ENCODE measurements at places on chromosomes 7 and 10.

DNA sequence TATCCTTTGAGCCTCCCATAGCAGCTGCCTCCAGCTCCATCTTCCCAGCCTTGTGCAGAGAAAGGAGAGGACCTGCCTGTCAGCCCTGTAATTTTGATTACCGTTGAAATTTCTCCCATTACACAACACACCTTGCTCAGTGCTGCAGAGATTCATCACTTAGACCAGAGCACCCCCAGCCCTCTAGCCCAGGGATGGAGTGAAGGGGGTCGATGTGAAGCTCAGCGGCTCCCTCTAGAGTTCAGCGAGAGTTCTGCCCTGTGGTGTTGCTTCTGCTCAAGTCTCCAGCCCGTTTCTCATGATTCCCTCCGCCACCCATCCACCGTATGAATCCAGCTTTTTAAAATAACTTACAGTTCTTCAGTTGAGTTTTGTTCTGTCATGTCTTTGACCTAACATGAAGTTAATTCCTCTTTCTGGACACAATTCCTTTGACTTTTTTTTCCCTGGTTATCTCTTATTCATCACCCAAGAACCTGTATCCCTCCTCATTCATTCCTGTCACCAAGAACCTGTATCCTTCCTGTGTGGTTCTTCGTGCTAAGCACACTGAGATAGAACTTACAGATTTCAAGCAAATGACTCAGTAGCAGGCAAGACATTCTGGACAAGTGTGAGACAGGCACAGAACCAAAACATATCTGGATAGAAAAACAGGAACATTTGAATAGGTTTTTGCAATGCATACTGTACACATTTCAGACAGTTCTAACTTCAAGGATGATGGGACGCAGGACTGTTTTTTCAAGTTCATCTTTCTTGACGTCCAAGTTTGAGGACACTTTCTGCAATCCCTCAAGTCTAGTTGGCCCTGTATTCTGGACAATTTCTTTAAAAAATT is 35.0 kb upstream of the ZNF32 start:
- DNase-seq: peak; percentile 61

- peak; percentile 58 for DNase-seq
These were observed 246.1 kb downstream of the REEP3 start for GRCh38 chr10:63767138-63767801.

GRCh38 chr10:34153663-34154382 is 661.3 kb downstream of the PARD3 start:
- no peak for DNase-seq

- DNase-seq: peak; percentile 63
These were observed 765 bp downstream of the WBP1L start for GRCh38 chr10:102744374-102745051.

GRCh38 chr10:110013630-110014293 is 6.0 kb downstream of the ADD3 start:
- DNase-seq: peak; percentile 45

DNA sequence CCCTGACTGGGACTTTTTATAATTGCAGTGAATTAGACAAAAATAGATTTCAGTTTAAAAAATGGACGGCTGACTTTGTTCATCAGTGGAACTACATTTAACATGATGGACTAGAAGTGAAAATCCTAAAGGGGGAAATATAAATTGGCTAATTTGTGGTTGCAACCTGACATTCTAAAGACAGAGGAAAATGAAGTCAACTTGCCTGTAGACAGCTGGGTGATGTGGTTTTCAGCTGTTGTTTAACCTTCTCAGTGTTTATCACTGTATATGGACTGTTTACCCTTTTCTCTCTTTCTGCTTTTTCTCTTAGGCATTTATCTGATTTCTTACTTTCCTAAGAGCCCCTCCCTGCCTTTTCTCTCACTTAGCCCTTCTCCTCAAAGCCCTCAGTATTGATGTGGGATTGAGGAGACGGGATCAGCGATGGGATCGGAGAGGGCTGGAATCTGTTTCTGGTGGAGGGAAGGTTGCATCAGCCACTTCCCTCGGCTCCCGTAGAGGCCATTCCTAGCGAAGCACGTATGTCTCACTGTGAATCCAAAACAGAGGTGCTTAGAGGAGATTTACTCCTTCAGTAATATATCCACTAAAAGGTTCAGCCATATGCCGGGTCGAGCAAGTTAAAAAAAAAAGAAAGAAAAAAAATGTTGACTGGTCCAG is 109.0 kb upstream of the KLF6 start:
- DNase-seq: no peak

DNA sequence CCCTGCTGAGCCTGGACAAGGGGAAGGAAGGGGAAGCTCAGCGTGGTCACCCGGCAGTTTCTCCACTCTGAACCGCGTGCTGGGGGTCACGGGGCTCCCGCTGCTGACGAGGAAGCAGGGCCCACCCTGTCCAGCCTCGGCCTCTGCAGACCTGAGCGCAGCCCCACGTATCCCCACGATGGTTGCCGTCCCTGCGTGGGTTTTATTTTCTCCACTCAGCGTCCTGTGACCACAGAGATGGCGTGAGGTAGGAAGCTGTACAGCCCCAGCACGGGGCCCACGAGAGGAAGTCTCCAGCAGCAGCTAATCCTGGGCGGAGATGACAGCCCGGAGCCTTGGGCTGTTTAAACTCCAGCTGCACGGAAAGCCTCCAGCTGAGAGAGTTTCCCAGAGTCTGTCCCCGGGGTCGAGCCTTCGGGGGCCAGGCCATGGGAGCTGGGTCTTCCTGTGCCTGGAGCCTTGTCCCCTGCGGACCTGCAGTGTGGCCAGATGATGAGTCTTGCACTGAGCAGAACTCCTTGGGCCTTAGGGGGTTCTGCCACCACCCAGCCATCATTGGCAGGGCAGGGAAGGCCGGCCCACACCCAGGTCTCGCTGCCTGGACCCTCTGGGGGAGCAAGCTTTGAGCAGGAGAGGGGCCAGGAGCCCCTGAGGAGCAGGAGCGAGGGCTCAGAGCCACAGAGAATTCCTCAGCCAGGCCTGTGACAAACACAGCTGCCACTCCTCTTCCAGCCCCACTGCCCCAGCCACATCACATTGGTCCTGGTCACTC is 72.8 kb upstream of the FAM20C start:
- no peak for DNase-seq

DNA sequence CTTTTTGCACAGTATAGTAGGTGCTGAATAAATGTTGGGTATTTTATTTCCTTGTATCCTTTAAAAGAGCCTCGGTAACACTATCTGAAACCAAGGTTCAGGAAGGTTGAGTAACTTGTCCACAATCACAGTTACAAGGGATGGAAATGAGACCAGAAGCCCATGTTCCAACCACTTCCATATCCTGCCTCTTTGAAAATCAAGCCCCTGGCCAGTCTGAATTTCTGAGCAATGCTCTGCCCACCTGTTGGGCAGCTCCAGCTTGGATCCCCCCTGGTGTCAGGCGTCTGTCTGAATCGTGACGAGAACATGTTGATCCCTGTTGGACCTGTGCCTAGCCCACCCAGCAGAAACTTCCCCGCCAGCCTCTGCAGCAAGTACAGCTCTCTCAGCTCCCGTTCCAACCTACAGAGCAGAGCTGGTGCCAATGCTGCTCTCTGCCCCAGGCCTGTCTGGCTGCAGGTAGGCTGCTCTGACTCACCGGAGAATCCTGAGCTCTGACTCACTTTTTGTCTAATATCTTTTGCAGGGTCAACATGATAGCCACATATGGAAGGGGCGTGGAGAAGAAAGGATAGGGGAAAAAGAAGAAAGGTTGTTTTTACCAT is 595.5 kb downstream of the INHBA start:
- peak; percentile 40 for DNase-seq

GRCh38 chr7:64882341-64883112 is 20.5 kb upstream of the ZNF273 start:
- peak; percentile 10 for DNase-seq

GRCh38 chr7:132933072-132933458 is 148.8 kb downstream of the CHCHD3 start:
- peak; percentile 91 for DNase-seq

GRCh38 chr7:105521027-105521716 is 899 bp downstream of the PUS7 start:
- DNase-seq: peak; percentile 48

GRCh38 chr7:24755541-24756407 is 1.5 kb downstream of the GSDME start:
- DNase-seq: no peak

DNA sequence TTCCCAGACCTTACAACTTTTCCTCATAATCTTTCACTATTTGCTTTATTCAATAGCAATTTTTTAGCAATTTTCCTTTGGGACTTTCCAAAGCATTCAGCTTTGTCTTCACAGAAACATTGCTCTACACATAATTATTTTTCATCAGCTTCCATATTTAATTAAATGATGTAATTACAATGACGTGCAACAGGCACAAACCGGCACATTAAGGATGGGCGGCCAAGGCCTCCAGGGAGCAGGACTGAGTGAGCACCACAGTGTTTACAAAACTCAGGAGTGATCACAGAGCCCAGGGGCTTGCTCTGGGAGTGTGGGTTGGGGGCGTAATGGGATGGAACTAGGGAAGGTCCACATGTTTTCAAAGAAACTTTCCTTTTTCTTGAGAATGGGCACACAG is 69.8 kb downstream of the MAD1L1 start:
- DNase-seq: peak; percentile 19

GRCh38 chr10:34147641-34148304 is 667.3 kb downstream of the PARD3 start:
- DNase-seq: no peak

- no peak for DNase-seq
These were observed 18.2 kb upstream of the TARP start for GRCh38 chr7:38291650-38292049.

DNA sequence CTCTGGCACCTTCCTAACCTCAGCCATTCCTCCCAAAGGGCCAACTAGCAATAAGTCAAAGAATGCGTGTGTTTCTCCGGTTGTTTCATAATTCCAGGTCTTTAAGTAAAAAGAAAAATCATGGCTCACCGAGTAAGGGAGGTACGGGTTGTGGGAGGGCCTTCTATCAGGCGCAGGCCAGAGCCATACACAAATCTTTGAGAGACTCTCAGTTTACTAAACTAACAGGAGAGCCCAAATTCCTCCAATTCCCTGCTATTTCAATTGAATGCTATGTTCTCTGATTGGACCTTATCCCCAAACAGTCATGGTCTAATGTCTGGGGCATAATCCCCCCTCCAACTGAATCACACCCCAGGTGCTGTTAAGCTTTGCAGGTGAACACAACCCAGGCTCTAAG is 26.2 kb upstream of the SLF2 start:
- DNase-seq: no peak

DNA sequence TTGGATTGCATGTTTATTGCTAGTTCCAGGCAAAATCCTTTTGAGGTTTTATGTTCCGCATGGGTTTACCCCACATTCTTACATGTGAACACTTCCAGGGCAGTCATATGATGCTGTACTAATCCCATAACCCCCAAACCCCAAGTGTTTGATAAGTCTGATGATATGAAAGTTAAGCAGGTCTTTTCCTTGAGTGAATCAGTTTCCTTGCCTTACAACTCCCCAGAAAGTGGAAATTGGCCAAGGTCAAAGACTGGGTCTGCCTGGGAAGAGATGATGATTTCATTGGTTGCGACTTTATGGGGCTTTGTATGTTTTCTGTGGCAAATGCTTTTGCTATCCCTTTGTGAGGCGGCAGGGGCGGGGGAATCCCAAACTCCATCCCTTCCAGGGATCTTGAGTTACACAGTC is 24.7 kb downstream of the AFAP1L2 start:
- no peak for DNase-seq
